ENCODE measurements at places on chromosomes 6 and 20. TPM values are rescaled to one million over a fixed set of nuclear protein-coding genes. Genes with fewer than 3 reads are reported as not detected.

Gene ARFGEF3
- 10.0 TPM for total RNA-seq

Gene ZNF334
- total RNA-seq, result 3.8 TPM

- peaks cover 38% of the 10 kb centered on the region for H3K27me3 ChIP-seq
- no peaks in the 10 kb centered on the region for H3K4me1 ChIP-seq
- no peak overlapping the region for H3K4me3 ChIP-seq
- no peaks in the 10 kb centered on the region for H3K36me3 ChIP-seq
- no peak overlapping the region for H3K27ac ChIP-seq
These were observed 158.2 kb upstream of the CHD6 start for GRCh38 chr20:41776421-41776820.

Gene TCFL5
- 29.3 TPM for total RNA-seq

- H3K4me3 ChIP-seq, result no peak overlapping the region
- no peak overlapping the region for H3K27ac ChIP-seq
- H3K36me3 ChIP-seq, result no peaks in the 10 kb centered on the region
- no peaks in the 10 kb centered on the region for H3K27me3 ChIP-seq
- H3K4me1 ChIP-seq, result no peaks in the 10 kb centered on the region
These were observed 136.6 kb downstream of the COL9A1 start for GRCh38 chr6:70166088-70166958.

Gene CCN2
- 20.2 TPM for total RNA-seq

Gene ME1
- total RNA-seq, result 82.0 TPM

Gene OR2H1
- total RNA-seq, result not detected

DNA sequence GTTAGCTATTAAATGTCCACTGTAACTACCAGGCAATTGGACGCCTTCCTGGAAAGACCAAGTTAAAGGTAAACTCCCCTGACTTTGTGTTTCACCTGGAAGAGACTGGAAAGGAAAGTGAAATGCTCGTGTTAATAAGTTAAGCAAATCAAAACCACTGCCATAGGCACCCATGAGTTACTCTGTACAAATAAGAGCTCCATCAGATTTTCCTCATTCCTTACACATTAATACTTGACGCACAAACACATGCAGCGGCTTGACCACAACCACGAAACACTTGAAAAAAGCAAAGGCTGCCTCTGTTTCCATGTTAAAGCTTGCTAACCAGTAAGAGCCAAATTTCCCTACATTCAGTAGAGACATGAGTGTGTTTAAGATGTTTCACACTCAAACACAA, 19.8 kb downstream of the GCM1 start:
- DNase-seq, result peak; percentile 59
- no peaks in the 10 kb centered on the region for H3K36me3 ChIP-seq
- H3K4me3 ChIP-seq, result no peak overlapping the region
- peaks cover 6% of the 10 kb centered on the region for H3K4me1 ChIP-seq
- H3K27me3 ChIP-seq, result no peaks in the 10 kb centered on the region

DNA sequence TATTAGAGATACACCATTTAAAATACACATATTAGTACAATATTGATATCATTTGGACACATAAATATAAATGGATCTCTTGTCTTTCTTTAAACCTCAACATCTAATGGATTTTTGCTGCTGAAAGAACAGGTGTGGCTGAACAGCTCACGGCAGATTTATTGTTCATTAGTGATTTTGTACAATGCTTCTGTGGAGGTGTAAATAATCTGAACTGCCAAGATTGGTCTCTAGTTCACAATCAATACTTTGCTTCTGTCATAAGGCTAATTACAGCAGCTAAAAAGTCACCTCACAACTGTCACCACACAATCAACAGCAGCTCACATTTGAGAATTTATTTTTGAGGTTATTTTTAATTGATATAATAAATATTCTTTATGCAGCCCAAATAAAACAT, 162.0 kb upstream of the SIM1 start:
- DNase-seq, result no peak
- H3K27ac ChIP-seq, result no peak overlapping the region
- no peaks in the 10 kb centered on the region for H3K36me3 ChIP-seq

Gene GLP1R
- total RNA-seq, result not detected

Gene RAMACL
- 0.52 TPM for total RNA-seq

DNA sequence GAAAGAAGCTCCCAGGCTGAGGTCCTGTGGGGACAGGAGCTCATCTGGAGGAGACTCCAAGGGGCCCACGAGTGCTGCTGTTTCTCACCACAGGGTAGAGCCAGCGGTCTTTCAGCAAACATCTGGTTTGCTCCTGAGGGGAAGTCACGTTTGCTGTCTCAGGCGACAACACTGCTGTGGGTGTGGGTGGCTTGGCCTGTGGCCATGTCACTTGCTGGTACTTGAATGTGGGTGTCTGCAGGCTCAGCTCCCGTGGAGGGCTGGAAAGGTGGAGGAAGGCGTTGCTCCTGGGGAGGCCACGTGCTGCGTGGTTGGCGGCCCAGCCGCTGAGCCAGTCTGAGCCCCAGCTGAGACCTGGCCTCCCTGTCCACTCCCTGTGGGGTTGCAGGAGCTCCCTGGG, 52.8 kb upstream of the MPC1 start:
- H3K4me1 ChIP-seq, result no peaks in the 10 kb centered on the region
- H3K4me3 ChIP-seq, result no peak overlapping the region

GRCh38 chr6:73969971-73970970, 274.3 kb downstream of the CD109 start:
- H3K36me3 ChIP-seq, result no peaks in the 10 kb centered on the region
- H3K4me3 ChIP-seq, result no peak overlapping the region
- peaks cover 5% of the 10 kb centered on the region for H3K4me1 ChIP-seq
- H3K27ac ChIP-seq, result no peak overlapping the region
- no peaks in the 10 kb centered on the region for H3K27me3 ChIP-seq

GRCh38 chr6:804771-805170, 111.8 kb upstream of the EXOC2 start:
- H3K4me1 ChIP-seq, result no peaks in the 10 kb centered on the region
- no peak for DNase-seq
- no peak overlapping the region for H3K27ac ChIP-seq
- H3K27me3 ChIP-seq, result no peaks in the 10 kb centered on the region

Gene NKX2-4
- not detected for total RNA-seq

- H3K4me1 ChIP-seq, result no peaks in the 10 kb centered on the region
- no peak overlapping the region for H3K4me3 ChIP-seq
- H3K27ac ChIP-seq, result no peak overlapping the region
- H3K27me3 ChIP-seq, result peaks cover 36% of the 10 kb centered on the region
- H3K36me3 ChIP-seq, result no peaks in the 10 kb centered on the region
These were observed 193.5 kb downstream of the UNC5CL start for GRCh38 chr6:40845553-40845952.

- H3K36me3 ChIP-seq, result no peaks in the 10 kb centered on the region
- no peak overlapping the region for H3K4me3 ChIP-seq
- no peaks in the 10 kb centered on the region for H3K4me1 ChIP-seq
- H3K27me3 ChIP-seq, result no peaks in the 10 kb centered on the region
- H3K27ac ChIP-seq, result no peak overlapping the region
These were observed 37.8 kb downstream of the TENT5A start for GRCh38 chr6:81714684-81715083.

- H3K36me3 ChIP-seq, result no peaks in the 10 kb centered on the region
- no peaks in the 10 kb centered on the region for H3K4me1 ChIP-seq
- DNase-seq, result no peak
- H3K4me3 ChIP-seq, result no peak overlapping the region
These were observed 70.3 kb downstream of the SCML4 start for GRCh38 chr6:107753778-107754177.

DNA sequence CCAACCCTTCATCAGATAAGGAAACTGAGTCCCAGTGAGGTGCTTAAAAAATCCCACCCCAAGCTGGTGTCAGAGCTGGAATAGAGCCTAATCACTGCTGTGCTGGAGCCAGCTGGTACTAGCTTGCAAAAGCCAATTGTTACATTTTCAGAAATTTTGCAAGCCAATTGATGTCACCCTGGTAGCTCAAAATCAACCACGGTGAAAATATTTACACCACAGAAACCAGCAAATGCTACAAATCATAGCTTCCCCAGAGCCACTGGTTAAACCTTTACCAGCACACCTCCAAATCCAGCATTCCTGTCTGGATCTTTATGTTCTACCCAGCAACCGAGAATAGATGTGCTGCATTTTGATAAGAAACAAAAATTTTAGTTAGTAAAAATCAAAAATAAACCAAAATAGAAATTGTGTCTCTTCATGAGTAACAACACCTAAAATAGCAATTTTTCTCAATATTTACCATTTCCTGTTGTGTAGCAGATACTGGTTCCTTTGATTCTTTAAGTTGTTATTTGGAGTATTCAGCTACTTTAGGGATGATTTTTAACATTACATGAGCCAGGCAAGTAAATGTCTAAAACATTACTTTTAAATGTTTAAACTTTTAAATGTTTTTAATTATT, 7.2 kb upstream of the LCA5 start:
- H3K27ac ChIP-seq, result peak overlapping the region; percentile 64
- H3K4me1 ChIP-seq, result peaks cover 19% of the 10 kb centered on the region
- H3K27me3 ChIP-seq, result no peaks in the 10 kb centered on the region
- no peak overlapping the region for H3K4me3 ChIP-seq

GRCh38 chr20:58718729-58719128, 26.1 kb downstream of the NPEPL1 start:
- no peaks in the 10 kb centered on the region for H3K4me1 ChIP-seq
- no peak for DNase-seq
- no peak overlapping the region for H3K27ac ChIP-seq
- no peaks in the 10 kb centered on the region for H3K36me3 ChIP-seq

Gene B3GAT2
- total RNA-seq, result not detected

Gene GABRR1
- not detected for total RNA-seq

GRCh38 chr6:46453216-46453615, 38.0 kb downstream of the RCAN2 start:
- no peaks in the 10 kb centered on the region for H3K36me3 ChIP-seq
- H3K27ac ChIP-seq, result no peak overlapping the region
- no peak overlapping the region for H3K4me3 ChIP-seq
- H3K27me3 ChIP-seq, result no peaks in the 10 kb centered on the region
- no peak for DNase-seq

DNA sequence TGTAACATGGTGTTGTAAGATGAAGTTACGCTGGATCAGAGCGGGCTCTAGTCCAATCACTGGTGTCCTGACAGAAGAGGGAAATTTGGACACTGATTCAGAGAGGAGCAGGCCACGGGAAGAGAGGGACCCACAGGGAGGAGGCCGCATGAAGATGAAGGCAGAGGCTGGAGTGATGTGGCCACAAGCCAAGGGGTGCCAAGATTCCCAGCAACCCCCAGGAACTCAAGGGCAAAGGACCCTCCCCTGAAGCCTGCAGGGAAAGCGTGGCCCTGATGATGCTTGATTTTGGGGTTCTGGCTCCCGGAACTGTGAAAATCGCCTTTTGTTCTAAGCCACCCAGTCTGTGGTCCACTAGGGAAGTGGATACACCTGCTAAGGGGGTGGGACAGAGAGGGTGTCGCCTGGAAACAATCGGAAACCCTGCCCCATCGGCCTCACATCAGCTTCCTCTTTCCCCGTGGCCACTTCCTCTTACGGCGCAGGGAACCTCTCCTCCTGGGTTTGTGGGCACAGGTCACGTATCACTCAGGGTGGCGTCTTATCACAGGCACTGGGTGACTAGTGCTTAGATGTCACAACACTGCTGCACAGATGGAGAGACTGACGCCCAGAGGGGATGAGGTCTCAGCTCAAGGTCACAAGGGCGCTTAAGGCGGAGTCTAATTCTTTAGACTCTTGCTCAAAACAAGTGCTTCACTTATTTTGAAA, 58.0 kb downstream of the SULF2 start:
- DNase-seq, result no peak
- 0 out of 2 replicates have a peak overlapping the region, but pooled peaks have one; percentile 30 for H3K27ac ChIP-seq
- H3K4me1 ChIP-seq, result 0 out of 2 replicates have a peak, but pooled peaks cover 4% of the 10 kb centered on the region
- H3K27me3 ChIP-seq, result no peaks in the 10 kb centered on the region
- H3K36me3 ChIP-seq, result peaks cover 34% of the 10 kb centered on the region
- no peak overlapping the region for H3K4me3 ChIP-seq

Gene NRN1
- total RNA-seq, result not detected

DNA sequence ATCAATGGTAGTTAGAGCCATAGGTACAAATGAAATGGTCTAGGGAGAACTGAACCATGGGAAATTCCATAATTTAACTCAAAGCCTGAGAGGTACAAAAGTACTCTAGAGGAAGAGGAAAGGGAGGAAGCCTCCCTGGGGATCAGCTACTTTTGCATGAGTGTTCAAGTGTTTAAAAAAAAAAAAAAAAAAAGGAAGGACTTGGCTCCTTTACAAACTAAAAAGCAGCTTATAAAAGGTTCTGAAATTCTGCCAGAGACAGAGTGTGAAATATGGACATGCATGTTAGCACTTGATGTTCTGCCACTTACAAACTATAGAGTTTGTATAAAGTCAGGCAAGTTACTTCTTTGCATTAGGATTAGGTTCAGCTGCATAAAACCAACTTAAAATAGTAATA, 290.0 kb downstream of the TBC1D7 start:
- no peaks in the 10 kb centered on the region for H3K36me3 ChIP-seq
- no peak for DNase-seq
- no peak overlapping the region for H3K4me3 ChIP-seq
- H3K27me3 ChIP-seq, result 0 out of 2 replicates have a peak, but pooled peaks cover under 1% of the 10 kb centered on the region
- no peaks in the 10 kb centered on the region for H3K4me1 ChIP-seq
- no peak overlapping the region for H3K27ac ChIP-seq

DNA sequence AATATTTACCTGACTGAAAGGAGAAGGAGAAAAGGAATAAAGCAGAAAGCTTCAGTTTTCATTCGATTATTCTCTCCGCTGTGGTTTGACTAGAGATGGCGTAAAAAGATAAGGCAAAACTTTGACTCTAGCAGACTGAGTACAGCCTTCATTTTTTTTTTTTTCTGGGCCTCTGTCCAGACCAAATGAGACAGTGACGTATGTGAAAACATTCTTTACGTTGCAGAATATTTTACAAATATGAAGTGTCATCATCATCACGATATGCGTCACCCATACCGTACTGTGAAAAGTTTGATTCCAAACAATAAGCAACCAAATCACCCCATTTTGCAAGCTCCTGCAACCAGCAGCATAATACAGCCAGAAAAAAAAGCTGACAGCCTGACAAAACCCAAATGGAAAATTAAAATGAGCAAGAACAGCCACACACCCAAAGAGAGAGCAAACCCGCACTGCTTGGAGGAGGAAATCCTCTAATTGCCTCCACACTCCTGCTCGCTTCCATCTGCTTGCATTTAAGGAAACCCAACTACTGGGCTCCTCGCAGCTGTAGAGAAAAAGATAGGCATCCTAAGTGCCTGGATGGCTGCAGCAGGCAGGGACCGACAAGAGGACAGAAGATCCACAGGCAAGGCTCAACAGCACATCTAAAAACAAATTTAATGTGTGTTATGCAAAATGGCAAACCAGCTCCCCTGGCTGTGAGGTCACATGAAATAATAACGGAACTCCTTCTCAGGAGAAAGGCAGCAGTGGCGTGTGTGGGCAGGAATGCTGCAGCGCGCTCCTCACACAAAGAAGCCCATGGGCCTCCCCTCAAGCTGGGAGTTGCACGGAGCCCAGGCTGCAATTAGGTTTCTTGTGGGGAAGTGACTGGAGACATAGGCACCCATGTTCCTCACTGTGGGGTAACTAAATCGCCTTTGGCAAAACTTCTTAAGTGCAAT, 113.1 kb downstream of the FYN start:
- no peaks in the 10 kb centered on the region for H3K4me1 ChIP-seq
- no peak overlapping the region for H3K4me3 ChIP-seq

DNA sequence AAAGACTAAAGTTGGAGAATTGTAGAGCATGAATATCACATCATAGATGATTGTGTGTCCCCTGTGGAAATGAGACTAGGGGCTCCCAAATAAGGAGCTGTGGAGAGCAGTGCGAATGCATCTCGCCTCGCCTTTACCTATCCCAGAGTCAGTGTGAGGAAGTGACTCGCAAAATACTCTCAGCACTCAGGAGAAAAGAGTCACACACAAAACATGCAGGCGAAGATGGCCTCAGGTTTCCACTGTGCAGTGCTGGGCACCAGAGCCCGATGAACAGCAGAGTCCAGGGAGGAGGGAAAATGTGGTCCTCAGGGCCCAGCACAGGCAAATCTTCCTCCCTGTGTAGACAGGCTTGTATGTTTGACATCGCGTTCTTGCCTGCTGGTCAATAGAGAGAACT, 126.5 kb upstream of the AFDN start:
- no peak for DNase-seq
- H3K36me3 ChIP-seq, result no peaks in the 10 kb centered on the region
- no peaks in the 10 kb centered on the region for H3K4me1 ChIP-seq
- H3K27ac ChIP-seq, result no peak overlapping the region

All from PC-9 (cell line).